Stimulated activated CD4-positive, alpha-beta T cell treated with anti-CD3 and anti-CD28 coated beads, Interleukin-1b, Interleukin-23, amount 100 ng/mL, for 1 hour (primary cell): ENCODE measurements at places on chromosomes 4 and X.

GRCh38 chrX:21800344-21800770, 39.1 kb upstream of the MBTPS2 start:
- no peak for DNase-seq

DNA sequence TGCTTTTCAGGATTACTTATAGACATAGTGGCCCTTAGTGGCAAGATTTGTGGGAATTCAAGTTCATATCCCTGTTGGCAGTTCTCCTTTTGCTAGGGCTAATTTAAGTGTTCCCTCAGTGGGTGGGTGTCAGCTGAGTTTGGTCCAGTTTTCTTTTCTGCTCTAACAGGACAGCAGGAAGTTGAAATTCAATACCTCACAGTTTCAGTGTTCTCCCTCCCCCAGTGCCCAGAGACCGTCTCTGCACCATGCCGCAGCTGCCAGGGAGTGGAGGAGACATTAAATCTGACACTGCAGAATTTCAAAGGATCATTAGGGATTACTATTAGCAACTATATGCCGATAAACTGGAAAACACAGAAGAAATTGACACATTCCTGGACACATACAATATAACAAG, 50.7 kb downstream of the UBE2NL start:
- DNase-seq: no peak

DNA sequence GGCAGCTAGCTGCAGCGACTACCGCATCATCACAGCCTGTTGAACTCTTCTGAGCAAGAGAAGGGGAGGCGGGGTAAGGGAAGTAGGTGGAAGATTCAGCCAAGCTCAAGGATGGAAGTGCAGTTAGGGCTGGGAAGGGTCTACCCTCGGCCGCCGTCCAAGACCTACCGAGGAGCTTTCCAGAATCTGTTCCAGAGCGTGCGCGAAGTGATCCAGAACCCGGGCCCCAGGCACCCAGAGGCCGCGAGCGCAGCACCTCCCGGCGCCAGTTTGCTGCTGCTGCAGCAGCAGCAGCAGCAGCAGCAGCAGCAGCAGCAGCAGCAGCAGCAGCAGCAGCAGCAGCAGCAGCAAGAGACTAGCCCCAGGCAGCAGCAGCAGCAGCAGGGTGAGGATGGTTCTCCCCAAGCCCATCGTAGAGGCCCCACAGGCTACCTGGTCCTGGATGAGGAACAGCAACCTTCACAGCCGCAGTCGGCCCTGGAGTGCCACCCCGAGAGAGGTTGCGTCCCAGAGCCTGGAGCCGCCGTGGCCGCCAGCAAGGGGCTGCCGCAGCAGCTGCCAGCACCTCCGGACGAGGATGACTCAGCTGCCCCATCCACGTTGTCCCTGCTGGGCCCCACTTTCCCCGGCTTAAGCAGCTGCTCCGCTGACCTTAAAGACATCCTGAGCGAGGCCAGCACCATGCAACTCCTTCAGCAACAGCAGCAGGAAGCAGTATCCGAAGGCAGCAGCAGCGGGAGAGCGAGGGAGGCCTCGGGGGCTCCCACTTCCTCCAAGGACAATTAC, 1.4 kb downstream of the AR start:
- no peak for DNase-seq

- no peak for DNase-seq
Observed at GRCh38 chrX:120755066-120755846, 120.4 kb downstream of the CT47B1 start.

DNA sequence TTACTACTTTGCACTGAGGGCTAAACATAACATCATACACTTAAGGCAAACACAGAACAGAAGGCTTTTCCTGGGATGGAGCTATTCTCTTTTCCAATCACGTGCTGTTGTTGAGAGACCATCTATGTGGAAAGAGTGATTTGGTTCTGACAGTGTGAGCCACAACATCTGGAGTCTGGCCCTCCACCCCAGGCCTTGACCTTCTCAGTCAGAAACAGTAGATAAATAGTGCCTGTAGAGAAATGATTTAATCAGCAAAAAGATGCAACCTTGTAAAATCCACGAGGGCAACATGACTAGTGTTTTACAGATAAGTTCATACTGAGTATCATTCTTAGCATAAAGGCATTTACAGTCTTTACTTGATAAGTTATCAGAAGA, 10.8 kb upstream of the SFRP2 start:
- no peak for DNase-seq

DNA sequence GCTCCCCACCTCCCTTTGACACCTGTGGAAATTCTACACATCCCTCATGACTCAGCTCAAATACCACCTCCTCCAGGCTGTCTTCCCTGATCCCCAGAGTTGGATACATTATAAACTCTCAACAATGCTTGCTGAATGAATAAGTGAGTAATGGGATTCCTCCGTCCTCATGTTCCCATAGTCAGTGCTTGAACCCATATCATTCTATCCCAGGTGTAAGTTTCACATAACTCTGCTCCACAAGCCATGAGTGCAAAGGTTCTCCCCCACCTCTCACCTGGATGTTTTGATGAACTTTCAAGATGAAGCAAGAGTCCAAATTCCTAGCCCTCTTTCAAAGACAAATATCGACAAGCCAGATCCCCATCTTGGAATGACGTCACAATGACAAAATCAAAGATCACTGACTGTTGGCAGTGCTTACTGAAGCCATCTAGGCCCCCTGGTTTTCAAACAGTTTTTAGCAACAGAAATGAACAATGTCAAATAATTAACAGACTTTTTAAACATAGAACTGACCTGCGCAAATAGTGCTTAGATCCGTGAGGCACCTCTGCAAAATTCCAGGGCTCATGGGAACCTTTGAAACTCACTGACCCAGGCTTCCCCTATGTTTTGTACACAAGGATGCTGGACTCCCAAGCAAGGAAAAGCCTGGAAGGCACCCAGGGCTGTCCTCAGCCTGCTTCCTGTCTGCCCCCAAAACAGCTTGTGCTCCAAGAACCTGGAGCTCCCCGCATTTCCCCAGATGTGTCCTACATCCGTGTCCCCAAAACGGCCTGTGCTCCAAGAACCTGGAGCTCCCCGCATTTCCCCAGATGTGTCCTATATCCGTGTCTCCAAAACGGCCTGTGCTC, 4.0 kb downstream of the SLC2A9 start:
- DNase-seq: no peak

DNA sequence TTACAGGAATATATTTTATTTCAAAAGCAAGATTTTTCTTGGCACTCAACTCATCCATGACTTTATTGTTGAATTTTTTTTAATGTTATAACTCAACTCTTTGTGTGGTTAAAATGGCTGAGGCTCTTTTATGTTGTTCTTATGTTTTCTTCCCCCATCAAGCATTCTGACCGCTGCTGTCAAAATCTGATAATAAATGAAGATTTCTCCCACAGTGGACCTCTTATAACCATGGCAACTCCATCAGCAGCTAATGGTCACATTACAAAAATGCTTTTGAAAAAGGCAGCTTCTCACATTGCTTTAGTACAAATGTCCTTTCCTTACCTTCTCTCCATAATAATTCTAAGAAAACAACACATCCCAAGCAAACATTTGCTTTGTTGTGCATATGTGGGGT, 96.0 kb upstream of the ATOH1 start:
- DNase-seq: no peak

DNA sequence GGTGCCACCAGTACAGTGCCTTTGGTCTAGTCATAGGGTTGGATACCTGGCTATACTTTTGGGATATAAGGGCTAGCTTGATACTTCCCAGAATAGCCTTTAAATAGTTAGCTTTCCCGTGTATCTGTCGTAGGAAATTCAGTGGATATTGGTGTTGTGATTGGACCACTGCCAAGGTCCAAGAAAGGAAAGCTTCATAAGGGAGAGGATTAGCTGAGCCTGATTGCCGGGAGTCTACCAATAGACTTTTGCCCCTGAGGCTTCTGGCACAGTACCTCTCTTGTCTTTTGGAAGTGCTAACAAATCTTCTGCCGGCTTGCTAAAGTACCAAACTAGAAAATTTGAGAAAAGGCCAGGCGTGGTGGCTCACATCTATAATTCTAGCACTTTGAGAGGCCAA, 350.6 kb downstream of the CHIC1 start:
- no peak for DNase-seq

- DNase-seq: no peak
Observed at GRCh38 chr4:7938266-7938608, 1.4 kb downstream of the AFAP1 start.

DNA sequence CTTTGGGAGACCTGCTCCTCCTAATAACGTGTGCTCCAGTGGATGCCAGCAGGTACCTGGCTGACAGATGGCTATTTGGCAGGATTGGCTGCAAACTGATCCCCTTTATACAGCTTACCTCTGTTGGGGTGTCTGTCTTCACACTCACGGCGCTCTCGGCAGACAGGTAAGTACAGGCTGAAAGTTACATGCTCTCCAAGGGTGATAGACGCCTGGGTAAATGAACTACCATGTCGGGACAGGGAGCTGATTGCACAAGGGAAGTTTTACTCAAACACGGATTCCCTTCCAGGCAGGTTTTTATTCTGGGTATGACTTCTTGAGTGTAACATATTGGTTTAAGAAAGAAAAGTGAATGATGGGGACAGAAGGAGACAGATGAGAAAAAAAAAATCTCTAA, 836 bp downstream of the GRPR start:
- no peak for DNase-seq

DNA sequence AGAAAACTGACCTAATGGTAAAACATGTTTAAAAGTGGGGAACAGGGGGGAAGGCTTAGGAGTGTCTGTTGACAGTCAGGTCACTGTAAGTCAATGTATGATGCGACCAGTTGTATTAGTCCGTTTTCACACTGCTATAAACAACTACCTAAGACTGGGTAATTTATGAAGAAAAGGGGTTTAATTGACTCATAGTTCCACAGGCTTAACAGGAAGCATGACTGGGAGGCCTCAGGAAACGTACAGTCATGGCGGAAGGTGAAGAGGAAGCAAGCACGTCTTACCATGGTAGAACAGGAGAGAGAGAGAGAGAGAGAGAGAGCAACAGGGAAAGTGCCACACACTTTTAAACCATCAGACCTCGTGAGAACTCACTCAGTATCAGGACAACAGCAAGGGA, 13.0 kb upstream of the PLAC1 start:
- no peak for DNase-seq

- DNase-seq: no peak
Observed at GRCh38 chrX:86724277-86724676, 576.0 kb downstream of the DACH2 start.
